ENCODE measurements at places on chromosomes 4 and X.

DNA sequence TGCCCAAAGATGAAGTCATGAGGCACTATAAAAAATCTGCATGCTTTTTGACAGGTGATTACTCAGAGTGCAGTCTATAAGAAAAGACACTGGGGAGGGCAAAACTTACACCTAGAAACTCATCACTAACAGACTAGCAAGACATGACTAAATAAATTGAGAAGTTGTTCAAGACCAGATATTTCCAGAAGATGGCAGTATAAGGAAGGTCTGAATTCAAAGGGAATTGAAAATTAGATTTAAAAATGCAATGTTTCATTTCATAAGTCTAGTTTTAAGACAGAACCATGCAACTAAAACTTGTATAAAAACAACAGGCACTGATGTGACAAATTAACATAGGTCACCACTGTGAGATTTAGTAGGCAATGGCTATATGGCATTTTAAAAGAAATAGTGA is 232.5 kb upstream of the POF1B start:
- DNase-seq: peak; percentile 21

- no peak for DNase-seq
These were observed 42.7 kb upstream of the CITED1 start for GRCh38 chrX:72348247-72348979.

DNA sequence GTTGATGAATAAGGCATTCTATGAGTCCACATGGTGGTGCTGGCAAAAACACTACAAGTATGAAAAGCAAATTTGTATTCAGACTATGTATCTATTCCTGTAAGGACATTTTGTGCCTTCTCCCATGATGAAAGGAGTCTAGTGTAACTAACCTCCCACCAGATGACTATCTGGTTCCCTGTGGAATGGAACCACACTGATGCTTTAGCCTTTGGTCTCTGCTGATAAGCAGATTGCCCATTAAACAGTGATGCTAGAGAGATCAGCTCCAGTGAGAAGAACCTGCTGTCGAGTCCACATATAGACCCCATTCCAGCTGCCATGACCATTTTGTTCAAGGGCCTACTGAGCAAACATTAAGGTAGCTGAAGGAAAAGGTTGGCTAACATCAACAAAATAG is 10.5 kb upstream of the THOC2 start:
- DNase-seq: no peak

DNA sequence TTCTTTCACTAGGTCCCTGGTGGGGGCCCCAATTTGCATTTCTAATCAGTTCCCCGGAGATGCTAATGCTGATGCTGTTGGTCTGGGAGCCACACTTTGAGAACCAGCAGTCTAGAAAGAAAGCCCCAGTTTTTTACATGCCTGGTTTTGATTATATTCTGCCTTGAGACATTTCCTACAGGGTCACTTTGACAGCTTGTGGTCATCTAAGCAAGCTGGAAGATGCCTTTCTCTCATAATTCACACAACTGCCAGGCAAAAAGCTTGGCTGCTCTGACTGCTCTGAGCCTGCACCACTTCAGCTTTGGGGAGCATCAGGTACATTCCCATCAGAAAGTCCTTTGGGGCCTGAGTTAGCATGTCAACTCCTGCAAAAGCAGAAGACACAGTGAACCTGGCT is 5.9 kb upstream of the PLAC1 start:
- no peak for DNase-seq

DNA sequence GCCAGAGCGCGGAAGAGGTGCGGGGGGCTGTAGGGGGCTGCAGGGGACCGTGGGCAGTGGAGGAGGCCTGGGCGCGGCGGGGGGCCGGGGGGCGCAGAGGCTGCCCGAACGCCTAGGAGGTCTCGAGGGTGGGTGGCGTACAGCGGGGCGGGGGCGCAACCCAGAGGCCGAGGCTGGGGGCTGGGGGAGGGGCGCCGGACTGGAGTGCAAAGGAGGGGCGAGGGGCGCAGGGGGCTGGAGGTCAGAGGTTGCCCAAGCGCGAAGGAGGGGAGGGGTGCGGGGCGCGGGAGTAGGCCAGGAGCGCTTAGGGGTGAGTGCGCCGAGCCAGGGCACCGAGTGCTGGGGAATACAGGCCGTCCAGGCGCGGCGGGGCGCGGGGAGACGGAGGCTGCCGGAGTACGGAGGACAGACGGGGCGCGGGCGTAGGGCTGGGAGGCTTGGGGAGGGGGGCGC is 255 bp downstream of the GYG2 start:
- no peak for DNase-seq

GRCh38 chrX:1911401-1912128 is 296.7 kb downstream of the ASMT start:
- DNase-seq: no peak
